NCI-H1417 treated with DMSO at 0.1 percent for 48 hours (cell line): ENCODE measurements at places on chromosomes 5 and 9.
A peak's percentile ranks its signal among the peaks of the same experiment; 100 is the strongest.

DNA sequence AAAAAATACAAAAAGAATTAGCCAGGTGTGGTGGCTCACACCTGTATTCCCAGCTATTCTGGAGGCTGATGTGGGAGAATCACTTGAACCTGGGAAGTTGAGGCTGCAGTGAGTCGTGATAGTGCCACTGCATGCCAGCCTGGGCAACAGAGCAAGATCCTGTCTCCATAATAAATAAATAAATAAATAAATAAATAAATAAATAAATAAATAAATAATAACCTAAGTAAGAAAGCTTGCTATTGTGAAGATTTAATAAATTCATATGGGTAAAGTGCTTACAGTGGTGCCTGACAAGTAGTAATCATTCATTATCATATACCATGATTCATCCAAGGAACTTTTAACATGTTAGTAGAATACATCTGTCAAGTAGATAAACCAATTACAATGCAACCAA, 13.4 kb downstream of the SVEP1 start:
- DNase-seq, result no peak

DNA sequence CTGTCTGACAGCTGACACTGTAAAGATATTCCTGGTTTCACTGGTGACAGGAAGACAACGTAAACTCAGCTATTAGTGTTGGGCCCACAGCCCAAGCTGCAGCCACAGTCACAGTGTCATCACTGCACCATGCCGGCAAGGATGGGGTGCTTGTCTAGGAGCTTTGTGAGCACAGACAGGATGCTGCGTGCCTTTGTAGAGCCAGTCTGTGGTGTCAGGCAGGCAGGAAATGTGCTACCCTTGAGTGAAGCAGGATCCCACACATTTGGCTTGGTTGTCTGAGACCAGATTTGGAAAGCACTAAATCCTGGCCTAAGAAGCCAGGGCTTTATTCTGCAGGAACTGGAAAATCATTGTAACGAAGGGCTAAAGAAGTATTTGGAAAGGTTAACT, 121.6 kb upstream of the ADAMTS16 start:
- DNase-seq, result no peak

GRCh38 chr5:82911910-82912309, 165.3 kb downstream of the TMEM167A start:
- no peak for DNase-seq

DNA sequence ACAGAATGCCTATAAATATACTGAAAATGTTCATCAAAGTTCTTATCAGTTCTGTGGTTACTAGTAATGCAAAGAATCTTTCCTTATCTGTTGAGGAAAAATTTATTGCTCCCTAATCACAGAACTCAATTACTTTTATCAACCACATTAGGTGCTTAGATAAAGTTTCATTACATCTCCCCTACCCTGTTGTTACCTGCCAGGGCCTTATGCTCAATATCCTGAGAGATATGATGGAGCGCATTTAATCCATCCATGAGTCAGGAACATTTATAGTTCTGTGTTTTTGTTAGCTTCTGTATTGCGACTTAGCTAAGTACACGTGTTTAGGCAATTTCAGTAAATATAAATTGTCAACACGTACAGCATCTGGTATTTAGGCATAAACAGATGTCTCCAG, 164.3 kb upstream of the ST8SIA4 start:
- DNase-seq, result no peak

- no peak for DNase-seq
Measured at GRCh38 chr5:21391506-21391905, 1403.5 kb upstream of the CDH18 start.

- no peak for DNase-seq
Measured at GRCh38 chr5:132265336-132266030, 8.0 kb downstream of the PDLIM4 start.

- no peak for DNase-seq
Measured at GRCh38 chr5:172441262-172441751, 13.0 kb downstream of the SH3PXD2B start.

DNA sequence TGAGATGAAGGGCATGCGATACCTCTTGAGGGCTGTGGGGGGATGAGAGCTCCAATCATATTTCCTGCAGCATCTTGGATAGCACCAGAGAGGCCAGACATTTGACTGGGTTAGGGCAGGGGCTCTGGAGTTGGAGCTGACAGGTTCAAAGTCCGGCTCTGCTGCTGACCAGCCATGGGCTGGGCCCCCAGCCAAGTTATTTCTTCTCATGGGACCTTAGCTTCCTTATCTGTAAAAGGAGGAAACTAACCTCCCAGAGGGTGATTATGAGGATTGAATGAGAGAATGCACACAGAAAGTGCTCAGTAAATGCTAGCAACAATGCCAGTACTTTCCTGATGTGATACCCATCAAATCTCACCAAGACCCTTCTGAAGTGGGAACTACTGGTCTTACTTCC, 65.2 kb upstream of the SLC25A51 start:
- DNase-seq, result no peak

DNA sequence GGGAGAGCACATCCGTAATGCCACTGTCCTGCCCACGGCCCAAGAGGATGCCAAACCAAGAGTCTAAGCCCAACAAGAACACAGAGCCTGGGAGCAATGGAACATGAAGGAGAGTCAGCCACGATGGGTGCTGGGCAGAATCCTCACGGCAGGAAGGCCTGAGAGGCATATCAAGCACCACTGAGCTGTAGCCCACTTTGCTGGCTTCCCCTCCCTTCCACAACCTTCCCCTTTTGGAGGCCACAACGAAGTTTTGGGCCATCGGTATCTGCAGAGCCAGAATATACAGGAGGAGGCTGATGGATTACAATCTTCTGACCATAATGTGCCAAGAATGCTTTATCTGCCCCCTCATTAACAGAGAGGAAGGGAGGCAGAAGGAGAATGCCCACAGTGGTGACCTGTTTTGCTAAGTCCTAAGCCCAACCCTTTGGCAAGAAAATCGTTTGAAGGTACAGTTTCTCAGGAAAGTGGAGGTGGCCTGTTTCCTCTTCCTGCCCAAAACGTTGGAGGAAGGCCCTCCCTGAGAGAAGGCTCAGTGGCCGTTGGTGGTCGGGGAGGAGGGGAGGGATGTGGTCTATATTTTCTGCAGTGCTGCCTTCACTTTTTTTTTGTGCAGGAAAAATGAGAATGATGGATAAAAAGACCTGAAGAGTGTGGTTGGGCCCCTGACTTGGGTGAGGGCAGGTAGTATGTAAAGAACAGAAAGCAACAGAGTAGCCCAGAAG, 26.2 kb downstream of the MACROH2A1 start:
- DNase-seq, result no peak

DNA sequence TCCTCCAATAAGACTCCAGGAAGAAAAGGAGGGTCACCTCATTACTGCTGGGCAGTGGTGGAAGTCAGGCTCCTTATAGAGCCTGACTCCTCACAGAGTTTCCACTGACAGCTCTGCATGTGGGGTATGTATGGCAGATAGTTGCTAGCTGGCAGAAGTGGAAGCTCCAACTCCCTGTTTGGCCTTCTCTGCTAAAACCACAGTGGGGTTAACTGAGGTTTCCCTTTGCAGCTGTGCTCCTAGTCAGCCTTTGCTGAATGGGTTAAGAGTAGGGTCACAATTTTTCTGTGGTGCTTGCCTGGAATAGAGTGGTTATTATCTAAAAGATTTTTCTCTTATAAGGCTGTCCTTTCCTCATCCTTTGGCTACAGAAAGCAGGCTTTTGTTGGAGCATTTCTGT, 327.5 kb downstream of the FBXL17 start:
- no peak for DNase-seq

- DNase-seq, result no peak
Measured at GRCh38 chr5:149445739-149446369, 66.8 kb upstream of the IL17B start.

- DNase-seq, result no peak
Measured at GRCh38 chr9:34338665-34339385, 9.5 kb downstream of the NUDT2 start.

DNA sequence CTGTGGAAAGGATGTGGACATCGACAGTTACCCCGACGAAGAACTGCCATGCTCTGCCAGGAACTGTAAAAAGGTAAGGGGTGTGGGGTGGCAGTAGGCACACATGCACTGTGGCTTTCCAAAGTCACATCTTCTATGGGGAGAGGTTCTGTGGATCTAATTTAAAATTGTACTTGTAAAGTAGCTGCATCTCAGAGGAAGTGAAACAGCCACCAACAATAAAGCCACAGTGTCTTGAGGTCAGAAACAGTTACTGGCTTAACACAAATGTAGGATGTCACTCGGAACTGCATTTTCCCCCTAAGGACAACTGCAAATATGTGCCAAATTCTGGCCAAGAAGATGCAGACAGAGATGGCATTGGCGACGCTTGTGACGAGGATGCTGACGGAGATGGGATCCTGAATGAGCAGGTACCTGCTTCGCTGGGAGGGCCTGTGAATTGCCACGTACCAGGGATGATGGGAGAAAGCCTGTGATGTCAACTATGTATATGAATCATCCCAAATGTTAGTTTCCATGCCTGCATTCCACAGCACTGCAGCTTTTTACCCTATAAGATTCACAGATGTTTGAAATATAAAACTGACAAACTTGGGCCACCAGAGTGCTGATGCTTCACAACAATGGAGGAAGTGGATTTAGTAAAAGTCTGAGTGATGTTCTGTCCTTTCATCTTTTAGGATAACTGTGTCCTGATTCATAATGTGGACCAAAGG, 35.3 kb downstream of the THBS4 start:
- no peak for DNase-seq

DNA sequence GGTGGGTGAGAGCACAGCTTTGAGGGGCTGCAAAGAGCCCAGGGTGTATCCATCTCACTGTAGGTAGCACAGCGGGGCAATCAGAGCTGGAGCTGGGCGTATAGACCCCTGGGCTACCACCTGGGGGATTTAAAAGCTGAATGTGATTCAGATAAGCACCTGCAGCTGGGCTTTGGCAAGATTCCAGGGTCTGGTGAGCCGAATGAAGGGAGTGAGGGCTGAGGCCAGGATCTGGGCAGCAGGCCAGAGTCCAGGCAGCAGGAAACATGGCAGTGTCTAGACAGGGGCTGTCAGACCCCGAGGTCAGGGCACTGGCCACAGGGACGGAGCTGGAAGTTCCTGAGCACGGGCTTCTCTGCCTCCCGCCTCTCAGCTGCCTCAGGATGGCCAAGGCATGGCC, 8.7 kb downstream of the ASS1 start:
- peak; percentile 51 for DNase-seq

GRCh38 chr5:1883120-1883924, 597 bp upstream of the IRX4 start:
- no peak for DNase-seq

- DNase-seq, result no peak
Measured at GRCh38 chr5:33032271-33033070, 321.4 kb downstream of the NPR3 start.

GRCh38 chr9:79164406-79164805, 407.4 kb upstream of the TLE4 start:
- DNase-seq, result no peak

DNA sequence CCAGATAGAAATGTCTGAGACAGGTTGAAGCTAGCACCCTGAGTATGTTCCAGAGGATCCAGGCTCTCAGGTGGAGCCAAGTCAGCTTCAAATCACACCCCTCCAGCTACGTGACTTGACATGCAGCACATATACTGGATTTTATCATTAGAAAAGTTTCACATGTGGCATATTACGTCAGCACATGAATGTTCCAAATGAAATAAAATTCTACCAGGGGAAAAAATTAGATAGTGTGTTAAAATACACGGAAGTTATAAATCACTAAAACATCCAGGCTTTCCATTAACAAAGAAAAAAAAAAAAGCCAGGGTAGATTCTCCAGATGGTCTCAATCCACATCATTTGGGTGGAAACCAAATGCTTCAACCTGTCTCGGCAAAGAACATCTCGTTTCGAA, 251.6 kb downstream of the MPDZ start:
- no peak for DNase-seq

DNA sequence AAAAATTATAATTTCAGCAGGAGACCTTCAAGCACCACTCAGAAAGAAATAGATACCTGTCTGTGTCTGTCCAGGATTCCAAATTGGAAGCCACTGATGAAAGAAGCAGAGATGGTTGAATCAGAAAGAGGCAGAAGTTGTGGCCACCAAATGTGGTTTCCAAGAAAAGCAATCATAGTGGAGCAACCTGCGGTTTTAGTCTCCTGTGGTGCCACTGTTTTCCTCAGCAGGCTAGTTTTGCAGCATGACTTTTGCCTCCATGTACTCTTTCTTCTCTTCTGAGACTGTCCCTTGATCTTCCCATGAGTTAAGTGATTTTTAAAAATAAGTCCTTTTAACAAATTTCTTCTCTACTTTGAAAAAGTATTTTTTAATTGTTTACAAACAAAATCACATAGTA, 535.8 kb downstream of the CYLC2 start:
- DNase-seq, result no peak

DNA sequence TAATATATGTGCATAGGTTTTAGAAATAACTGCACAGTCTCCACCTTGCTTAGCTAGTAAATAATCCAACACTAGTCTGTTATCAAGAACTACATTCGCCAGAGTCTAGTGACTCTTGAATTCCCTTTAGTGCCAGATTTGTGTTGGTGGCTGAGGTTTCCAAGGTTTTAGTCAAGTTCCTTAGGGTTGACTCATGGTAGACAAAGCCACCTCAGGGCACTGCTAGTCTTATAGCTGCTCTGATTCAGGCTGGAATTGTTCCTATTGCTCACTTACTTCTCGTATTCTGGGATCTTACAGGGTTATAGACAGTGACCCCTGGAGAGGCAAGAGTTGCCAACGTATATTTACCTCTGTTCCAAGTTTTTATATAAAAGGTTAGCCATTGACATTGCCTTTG, 1369.8 kb upstream of the CDH9 start:
- no peak for DNase-seq

DNA sequence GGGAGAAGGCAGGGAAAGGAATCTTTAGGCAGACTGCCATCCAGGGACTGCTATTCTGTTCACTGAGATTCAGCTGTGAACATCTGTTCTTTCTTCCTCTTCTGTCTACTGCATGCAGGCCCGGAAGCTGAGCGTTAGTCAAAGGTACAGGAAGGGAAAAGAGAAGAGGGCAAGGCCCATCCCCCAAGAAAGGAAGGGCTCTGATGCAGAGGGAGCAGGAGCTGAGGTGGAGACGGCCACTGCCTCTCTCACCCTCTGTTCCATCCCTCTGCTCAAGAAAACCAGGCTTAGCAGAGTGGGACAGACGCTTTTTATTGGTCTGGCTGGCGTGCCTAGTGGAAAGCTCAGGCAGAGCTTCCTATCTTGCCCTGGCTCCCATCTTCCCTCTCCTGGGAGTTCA, 57.6 kb downstream of the PFDN1 start:
- no peak for DNase-seq

- DNase-seq, result no peak
Measured at GRCh38 chr5:169268019-169268418, 32.9 kb downstream of the SLIT3 start.

GRCh38 chr5:9207817-9208418, 338.0 kb downstream of the SEMA5A start:
- peak; percentile 5 for DNase-seq

- no peak for DNase-seq
Measured at GRCh38 chr5:55626790-55627189, 85.3 kb downstream of the SLC38A9 start.

- no peak for DNase-seq
Measured at GRCh38 chr5:33046091-33046490, 335.0 kb downstream of the NPR3 start.

- no peak for DNase-seq
Measured at GRCh38 chr5:150175536-150175935, 9.0 kb downstream of the CDX1 start.

- no peak for DNase-seq
Measured at GRCh38 chr5:124790301-124790894, 44.0 kb upstream of the ZNF608 start.
